ENCODE measurements at places on chromosomes 2 and 18.

DNA sequence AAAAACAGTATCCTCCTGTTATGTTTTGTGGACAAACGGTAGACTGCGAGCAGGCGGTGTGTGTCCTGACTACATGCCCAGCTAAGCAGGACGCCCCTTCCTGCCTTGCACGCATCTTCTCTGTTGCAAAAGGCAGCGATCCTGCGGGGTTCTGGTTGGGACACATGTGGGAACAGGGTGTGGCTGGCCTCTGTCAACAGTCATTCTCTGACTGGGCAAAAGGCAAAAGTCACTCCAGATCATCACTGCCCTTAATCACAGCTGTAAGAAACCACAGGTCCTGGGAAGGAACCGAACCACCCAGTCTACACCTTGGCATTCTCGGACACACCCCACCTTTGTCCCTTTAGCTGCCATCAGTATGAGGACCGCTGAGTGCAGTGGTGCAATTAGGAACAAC, 44.3 kb upstream of the TMEM87B start:
- DNase-seq: no peak

DNA sequence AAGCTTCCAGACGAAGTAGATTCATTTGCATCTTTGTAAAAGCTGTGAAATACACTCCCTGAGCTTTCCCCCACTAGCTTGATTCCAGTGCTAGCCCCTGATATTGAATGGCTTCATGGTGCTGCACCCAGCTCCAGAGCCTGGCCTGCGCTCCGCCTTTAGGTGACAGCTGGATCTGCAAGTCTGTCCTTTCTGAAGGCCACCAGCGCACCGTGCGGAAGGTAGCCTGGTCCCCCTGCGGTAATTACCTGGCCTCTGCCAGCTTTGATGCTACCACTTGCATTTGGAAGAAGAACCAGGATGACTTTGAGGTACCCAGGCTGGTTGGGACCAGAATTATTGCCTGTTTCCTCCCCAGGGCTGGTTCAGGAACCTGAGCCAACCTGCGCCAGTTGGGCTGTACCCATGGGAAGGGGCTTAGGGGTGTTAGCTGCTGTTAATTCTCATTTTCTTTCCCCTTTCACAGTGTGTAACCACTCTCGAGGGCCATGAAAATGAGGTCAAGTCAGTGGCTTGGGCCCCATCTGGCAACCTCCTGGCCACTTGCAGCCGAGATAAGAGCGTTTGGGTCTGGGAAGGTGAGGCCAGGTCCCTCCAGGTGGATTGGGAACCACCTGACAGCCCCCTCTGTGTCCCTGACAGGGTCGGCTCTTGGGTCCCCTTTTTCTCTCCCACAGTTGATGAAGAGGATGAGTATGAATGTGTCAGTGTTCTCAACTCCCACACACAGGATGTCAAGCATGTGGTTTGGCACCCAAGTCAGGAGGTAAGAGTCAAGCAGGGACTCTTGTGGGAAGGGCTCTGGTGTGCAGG, 1.3 kb downstream of the CIAO1 start:
- peak; percentile 43 for DNase-seq

- DNase-seq: no peak
Observed at GRCh38 chr2:136131484-136131960, 13.6 kb upstream of the CXCR4 start.

- DNase-seq: no peak
Observed at GRCh38 chr2:142873831-142874287, 3.6 kb upstream of the KYNU start.

DNA sequence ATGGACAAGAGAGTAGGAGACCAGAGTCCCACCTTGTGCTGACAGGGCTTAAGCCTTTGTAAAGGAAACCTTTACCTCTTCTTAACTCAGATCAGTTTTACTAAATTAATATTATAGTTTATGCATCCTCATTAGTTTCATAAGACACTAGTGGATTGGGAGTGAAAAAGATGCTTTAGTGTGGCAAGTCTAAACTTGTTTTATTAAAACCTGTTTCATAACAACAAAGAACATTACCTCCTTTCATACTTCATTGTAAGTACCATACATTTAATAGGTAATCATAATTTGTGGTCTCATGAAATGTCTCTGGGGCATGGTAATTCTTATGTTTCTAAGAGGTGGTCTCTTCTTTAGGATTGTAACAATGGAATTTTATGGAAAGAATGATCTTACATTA, 63.4 kb downstream of the PIKFYVE start:
- DNase-seq: no peak
